H7 (cell line): ENCODE measurements at places on chromosomes 3 and 15.

DNA sequence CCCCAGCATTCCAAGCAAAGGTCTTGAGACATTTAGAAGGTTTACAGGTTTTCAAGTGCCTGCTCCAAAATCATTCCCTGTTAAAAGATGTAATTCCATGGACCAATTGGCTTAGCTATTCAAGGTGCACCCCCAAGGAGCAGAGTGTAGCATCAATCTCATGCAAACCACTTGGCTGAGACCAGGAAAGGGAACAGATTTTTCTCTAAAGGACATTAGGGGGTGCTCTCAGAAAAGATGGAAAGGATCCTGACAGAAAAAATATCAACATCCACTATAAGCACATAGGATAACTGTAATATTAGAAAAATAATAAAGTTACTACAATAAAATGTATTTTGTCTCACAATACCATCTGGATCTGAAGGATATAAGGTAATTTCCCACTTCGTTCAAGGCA lies 328.0 kb upstream of the CDIN1 start:
- peak; percentile 7 for DNase-seq

GRCh38 chr15:53530761-53531160 lies 228.7 kb downstream of the WDR72 start:
- DNase-seq = no peak

- DNase-seq = no peak
Observed at GRCh38 chr3:30586096-30586805, 20.1 kb upstream of the TGFBR2 start.

GRCh38 chr3:42500909-42501308 lies 1.5 kb upstream of the VIPR1 start:
- DNase-seq = no peak

- DNase-seq = no peak
Observed at GRCh38 chr3:9130345-9131305, 118.8 kb downstream of the SRGAP3 start.
